Lung microvascular endothelial cell (primary cell): ENCODE measurements at places on chromosomes 7 and 10. TPM values are rescaled to one million over a fixed set of nuclear protein-coding genes. Genes with fewer than 3 reads are reported as not detected.

GRCh38 chr7:115634633-115635032 is 395.9 kb downstream of the TFEC start:
- DNase-seq, result no peak

- DNase-seq, result peak; percentile 53
Measured at GRCh38 chr10:3763852-3764625, 21.0 kb downstream of the KLF6 start.

GRCh38 chr10:66586073-66586472 is 339.8 kb upstream of the LRRTM3 start:
- DNase-seq, result no peak

The HERC4 gene
- 26.4 and 35.1 TPM in 2 replicates for total RNA-seq

The PRKG1 gene
- 0.87 and 3.6 TPM in 2 replicates for total RNA-seq

The AGR2 gene
- not detected in 2 replicates for total RNA-seq
